ENCODE measurements at places on chromosomes 3 and 15. TPM values are rescaled to one million over a fixed set of nuclear protein-coding genes. Genes with fewer than 3 reads are reported as not detected.

- no peak for DNase-seq
These were observed 92.5 kb downstream of the LIPC start for GRCh38 chr15:58524247-58524646.

DNA sequence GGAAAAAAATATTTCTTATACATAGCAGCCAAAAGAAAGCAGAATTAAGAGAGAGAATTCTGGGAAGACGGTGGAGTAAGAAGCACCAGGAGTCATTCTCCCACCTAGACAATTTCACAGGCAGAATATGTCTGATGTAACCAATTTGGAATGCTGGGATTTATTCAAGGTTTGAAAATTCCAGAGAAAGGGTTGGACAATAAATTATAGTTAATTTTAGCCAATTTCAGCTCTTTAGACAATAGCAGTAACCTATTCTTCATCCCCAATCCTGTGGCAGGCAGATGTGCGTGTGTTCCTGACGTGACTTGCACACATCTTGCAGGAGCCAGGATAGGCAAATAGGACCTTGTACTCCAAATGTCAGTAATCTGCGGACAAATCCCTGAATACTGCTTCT lies 541.0 kb upstream of the NAALADL2 start:
- no peak for DNase-seq

- no peak for DNase-seq
These were observed 1.3 kb upstream of the SPTSSB start for GRCh38 chr3:161372321-161373260.

DNA sequence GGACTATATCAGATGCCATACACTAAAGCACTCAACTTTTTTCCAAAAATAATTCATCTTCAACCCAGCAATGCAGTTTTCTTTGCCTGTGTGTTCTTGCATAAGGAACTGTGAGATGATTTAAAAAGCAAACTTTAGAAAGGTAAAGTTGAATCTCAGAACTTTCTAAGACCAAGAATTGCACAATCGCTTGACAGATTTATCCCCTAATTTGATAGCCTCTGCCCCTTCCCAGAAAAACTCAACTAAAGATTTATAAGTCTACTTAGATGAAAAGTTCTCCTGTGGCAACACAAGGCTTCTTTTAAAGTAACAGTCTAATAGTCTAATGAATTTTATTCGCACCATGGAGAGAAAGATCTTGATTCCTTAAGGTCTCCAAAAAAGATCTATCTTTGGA lies 259.3 kb downstream of the MAGI1 start:
- DNase-seq, result no peak

DNA sequence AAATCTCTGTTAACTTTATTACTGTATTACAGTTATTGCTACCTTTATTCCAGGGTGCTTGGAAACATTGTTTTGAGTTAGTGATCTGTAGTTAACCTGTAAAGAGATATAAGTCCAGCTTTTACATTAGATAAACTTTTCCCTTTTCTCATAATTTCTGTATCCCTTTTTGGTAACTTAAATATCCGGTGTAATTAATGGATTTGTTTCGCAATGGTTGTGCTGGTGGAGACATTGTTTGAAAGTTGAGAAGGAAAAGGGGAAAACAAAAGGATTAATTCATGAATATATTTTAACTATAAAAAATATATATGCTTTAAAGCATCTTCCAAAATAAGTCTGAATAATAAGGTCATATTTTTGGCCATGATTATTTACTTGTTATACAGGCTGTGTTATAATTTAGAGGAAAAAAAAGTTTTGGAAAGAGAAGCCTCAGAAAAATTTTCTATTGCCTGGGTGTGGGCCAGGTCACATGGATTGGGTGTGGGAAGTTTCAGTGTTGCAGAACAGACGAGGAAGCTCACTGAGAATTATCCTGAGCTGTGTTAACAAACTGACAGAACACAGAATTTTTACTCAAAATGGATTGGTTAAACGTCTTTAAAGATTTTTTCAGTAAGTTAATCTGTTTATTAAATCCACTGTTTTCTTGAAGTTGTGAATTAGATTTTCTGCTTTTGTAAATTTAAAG lies 27.7 kb upstream of the IL20RB start:
- DNase-seq, result peak; percentile 55

RLBP1 gene
- not detected for polyA plus RNA-seq

Measured in ovary (tissue), 10 donors.